ENCODE measurements at places on chromosomes 13 and 19.

DNA sequence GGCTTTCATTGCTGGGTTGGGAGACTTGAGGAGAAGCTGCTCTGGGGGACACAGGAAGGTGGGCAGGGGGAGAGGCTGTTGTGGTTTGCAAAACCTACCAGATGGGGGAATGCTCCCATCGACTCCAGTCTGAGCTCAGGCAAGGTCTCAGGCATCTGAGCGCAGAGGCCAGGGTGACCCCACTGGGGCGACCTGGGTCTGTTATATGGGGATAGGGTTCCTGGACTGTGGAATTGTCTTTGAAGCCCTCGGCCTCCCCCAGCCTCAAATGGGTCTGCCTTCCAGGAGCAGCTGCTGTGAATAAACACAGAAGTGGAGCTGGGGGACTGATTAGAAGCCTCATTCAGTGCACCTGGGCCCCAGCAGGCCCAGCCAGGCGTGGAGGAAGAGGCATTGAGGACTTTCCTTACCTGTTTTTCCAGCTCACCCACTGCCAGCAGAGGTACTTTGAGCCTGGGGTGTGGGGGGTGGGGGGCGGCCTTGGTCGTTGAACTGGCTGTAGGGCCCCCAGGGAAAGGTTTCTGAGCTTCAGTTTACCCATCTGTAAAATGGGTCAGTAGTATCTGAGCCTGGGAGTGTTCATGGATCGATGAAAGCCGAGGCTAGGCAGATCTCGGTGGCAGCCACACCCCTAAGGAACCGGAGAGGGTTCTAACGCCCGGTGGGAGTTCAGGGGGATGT, 1.4 kb downstream of the CERS4 start:
- no peak for DNase-seq

DNA sequence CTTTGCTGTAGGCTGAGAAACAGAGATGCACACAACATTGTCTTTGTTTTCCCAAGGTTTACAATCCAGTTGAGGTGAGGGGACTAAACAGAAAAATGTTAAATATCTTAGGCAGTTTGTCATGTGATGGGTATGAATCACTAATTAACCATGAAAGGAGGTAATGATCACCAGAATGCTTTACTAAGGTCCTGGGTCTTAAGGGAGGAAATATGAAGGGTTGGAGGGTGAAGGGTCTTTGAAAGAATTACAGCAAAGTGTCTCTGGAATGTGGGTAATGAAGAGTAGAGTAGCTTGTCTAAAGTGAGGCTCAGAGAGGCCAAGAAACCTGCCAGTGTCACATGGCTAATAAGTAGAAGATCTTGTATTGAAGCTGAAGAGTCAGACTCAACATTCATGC, 19.0 kb downstream of the BIVM start:
- no peak for DNase-seq

GRCh38 chr19:1401138-1401888, at the start of gene GAMT:
GAMT (minus strand) TSS chr19:1401542; CDS start chr19:1401476, 66 bp downstream.
- no peak for DNase-seq

GRCh38 chr13:52399046-52399445, 6.9 kb downstream of the THSD1 start:
- no peak for DNase-seq

DNA sequence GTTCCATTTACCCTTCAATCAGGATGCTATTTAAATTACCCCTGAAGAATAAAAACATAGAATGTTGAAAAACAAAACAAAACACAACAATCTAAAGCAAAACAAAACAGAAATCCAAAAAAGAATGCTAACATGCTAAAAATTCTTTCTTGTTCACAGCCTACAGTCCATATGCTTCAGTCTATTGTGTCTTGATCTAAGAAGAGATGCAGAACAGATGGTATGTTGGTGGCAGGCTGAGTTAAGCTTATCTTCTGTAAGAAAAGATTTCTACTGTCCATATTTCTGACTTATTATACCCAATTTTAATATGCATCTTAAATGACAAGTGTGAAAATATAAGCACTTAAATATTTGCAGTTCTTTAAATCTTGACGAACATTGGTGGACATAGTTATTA, 356.1 kb upstream of the SLITRK1 start:
- no peak for DNase-seq

DNA sequence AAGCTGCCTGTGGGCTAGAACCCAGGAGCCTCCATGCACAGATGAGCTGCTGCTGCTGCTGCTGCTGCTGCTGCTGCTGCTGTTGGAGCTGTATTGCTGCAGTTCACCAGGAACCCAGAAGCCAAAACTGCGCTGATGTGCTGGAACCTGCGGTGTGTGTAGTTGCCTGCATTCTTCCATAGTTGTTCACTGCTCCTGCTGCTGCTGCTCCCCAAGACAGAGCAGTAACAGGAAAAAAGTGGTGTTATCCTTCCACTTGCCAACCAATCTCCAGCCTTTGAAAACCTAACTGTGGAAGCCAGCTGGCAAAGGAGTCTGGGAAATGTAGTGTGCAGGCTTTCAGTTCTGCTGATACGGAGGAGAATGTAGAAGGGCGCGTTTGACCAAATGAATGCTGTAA, 37.9 kb downstream of the ARHGAP35 start:
- DNase-seq, result no peak

DNA sequence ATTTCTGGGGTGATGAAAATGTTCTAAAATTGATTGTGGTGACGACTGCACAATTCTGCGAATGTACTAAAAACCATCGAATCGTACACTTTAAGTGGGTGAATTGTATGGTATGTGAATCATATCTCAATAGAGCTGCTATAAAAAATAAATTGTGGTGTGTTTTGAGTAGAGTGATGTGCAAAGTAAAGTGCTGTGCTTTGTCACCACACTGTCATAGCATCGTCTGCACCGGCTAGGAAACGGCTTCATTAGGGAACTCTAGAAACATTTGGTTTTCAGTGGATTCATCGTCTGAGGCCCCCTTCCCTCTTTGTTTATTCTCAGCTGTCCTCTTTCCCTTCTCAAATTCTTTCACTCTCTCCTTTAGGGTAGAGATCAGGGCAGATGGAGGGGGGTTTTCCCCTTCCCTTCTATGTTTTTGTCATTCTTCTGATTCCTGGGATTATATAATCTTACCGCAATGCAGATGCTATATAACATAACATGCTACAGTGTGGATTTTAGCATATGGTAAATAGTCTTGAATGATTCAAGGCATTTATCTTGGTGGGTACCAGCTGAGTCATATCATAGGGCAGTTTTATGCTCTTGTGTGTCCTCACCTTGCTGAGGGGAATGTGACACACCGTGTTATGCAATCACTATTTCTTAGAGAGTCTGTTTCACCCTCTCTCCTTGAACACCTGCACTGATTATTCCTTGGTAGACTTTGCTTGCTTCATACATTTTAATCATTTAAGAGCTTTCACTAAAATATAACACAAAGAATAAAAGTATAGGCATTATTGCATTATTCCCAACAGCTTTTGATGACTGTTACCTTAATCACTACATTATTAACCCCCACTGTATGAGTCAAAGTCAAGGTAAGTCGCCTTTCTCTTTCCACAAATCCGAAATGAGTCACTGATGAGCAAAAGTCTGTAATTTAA, 239.4 kb downstream of the DCLK1 start:
- DNase-seq, result no peak

DNA sequence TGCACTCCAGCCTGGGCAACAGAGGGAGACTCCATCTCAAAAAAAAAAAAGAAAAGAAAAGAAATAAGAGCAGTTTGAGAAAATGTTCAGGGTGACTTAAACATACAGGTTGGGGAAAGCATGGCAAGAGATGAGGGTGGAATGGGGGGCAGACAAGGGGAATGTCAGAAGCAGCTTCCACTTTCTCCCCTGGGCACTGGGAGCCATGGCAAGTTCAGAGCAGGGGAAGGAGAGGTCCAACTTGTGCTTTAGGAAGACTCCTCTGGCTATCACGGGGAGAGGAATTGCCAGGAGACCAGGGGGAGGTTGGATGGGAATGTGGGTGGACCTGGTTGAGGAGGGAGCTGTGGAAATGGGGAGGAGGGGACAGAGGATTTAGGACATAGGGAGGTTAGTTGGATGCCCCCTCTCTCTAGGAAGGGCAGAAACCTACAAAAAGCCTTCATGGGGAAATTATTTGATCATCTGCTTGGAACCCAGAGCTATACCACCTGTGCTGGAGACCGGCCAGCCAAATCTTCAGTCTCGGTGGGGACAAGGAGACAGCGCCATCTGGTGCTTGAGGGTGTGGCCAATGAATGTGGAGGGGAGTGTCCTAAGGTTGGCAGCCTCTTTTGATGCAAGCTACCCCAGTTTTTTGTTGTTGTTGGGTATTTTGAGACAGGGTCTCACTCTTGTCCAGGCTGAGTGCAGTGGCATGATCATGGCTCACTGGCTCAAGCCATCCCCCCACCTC, 7.3 kb upstream of the STRN4 start:
- no peak for DNase-seq

- no peak for DNase-seq
Measured at GRCh38 chr13:29703421-29703820, 107.9 kb upstream of the SLC7A1 start.

DNA sequence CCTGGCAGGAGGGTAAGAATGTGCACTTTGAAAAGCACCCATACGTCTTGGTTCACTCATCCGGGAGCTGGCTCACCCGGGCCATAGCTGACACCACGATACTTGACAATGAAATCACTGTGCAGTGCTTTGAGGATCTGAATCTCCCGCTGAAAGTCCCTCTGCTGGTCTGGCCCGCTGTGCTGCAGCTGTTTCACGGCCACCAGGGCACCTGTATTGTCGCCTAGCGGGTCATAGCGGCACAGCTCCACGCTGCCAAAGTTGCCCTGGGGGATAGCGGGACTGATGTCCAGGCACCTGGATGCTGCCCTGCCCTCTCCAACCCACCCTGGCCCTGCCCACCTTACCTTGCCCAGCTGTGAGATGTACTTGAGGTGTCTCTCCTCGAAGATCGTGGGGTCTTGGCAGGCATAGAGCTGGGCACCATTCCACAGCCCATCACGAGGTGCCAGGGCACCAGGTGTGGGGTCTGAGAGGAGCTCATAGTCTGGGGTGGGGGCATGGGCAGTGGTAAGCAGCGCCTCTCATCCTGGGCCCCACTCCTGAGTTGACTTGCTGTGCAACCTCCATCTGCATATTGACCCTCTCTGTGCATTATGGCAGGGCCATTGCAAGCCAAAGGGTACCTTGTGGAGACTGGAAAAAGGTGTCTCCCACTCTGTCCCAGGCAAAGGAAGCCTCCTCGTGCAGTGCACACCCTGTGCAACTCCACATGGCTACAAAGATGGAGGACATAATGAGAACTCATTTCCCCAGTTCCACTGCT, 11.3 kb upstream of the INSL3 start:
- DNase-seq, result no peak

DNA sequence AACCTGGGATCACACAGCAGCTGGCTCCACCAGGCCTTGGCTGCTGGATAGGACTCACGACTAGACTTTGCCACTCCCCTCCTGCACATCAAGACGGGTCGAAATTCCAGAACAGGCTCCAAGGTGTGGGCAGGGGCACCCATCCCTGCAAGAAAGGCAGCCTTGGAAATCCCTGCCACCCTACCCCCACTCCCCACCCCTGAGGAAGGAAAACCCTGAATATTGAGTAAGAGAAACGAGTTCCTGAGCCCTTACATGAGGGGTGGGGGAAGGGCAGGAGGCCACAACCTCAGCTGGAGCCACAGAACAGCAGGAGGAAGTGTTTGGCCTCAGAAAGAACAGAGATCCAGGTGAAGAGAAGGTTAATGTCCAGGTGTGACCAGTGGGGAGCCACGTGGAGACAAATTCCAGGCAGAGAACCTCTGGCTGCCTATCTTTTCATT, 20.1 kb downstream of the DEDD2 start:
- no peak for DNase-seq

DNA sequence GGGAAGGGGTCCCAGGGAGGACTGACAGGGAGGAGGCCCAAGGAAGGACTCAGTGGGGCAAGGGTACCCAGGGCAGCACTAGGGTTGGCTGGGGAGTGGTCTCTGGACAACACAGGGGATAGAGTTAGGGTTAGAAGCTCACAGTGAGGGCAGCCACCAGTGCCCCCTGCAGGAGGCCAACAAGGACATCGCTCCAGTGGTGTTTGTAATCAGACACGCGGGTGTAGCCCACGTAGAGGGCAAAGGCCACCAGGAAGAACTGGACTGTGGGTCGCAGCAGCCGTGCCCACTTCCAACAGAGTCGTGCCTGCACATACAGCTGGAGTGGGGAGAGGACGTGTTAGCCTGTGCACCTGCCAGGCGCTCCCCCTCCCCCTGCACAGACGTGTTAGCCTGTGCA, 9.2 kb downstream of the PLPP2 start:
- DNase-seq, result no peak

GRCh38 chr19:42596391-42597072, 1.8 kb upstream of the CEACAM8 start:
- DNase-seq, result no peak

DNA sequence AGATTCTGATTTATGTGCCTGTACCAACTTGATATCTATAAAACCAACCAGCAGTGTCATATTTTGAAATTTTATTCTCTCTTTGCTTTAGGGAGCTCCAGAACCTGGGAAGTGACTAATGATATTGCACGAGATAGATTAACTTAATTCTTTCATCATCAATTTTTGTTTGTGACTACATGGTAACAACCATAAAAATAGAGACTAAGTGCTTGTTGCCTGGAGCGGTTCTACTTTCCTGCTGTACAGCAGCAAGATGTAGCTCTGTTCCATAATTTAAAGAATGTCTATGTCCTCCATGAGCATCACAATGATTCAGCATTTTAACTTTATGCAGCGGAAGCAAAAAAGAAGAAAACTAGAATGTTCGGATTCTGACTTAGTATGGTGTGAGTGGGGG, 275.6 kb downstream of the KLF5 start:
- no peak for DNase-seq

- DNase-seq, result no peak
Measured at GRCh38 chr13:73107970-73108369, 49.2 kb downstream of the KLF5 start.

- no peak for DNase-seq
Measured at GRCh38 chr19:1942078-1942933, 1.3 kb downstream of the CSNK1G2 start.

DNA sequence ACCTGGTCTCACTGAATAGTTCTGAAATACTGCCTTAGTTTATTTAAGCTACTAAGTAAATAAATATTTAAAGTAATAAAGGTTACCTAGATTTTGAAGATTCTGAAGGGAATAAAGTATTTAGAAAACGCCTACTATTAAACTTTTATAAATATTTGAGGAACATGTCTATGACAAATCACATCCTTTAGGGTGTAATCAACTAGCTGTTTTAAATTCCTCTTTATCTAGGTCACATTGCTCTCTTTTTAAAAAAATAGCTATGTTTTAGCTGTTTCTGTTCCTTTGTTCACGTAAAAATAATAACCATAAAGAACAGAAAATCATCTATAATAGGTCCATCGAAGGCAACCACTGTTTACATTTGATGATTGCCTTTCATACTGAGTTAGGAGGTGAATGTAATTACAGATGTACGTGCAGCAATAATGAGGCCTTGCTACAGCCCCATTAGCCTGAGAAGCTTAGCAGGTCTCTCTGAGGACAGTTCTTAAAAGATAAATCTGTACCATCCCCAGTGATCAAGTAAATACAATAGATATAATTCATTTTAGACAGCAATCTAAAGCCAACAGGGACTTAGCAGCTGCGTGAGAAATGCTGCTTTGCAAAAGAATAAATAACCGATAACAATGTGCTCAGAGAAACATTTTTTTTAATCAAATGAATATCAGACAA, 449.5 kb downstream of the LIG4 start:
- DNase-seq, result no peak
